Activated T-helper 9 cell treated with anti-CD3 and anti-CD28 coated beads, Interleukin-2, amount 50 U/mL, for 16 hours (primary cell): ENCODE measurements at places on chromosomes 5 and 9.
A peak's percentile ranks its signal among the peaks of the same experiment; 100 is the strongest.

DNA sequence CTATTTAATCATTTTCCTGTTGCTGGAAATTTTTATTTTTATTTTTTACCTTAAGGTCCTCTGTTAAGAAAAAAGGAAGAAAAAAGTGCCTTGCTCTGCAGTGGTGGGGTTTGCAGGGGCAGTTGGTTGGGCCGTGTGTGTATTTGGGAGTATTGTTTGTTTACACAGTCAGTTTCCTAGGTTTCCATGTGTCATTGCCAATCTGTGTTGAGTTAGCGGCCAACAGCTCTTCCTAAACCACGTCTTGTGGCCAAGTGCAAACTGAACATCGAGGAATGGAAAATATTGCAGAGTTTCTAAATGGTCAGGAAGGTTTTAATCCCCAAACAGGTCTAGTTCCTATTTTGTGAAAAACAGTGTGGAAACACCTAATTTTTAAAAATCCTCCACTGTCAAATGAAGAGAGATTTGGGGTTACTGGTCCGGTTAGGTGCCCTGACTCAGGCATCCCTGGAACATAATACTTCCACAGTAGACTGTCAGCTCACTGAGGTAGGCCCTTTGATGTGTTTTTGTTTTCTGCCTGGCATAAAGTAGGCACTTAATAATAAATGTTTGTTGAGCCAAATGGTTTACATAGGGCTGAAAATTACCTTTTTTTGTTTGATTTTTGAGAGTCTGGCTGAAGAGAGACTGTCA lies 37.0 kb downstream of the MAMDC2 start:
- no peak for DNase-seq

DNA sequence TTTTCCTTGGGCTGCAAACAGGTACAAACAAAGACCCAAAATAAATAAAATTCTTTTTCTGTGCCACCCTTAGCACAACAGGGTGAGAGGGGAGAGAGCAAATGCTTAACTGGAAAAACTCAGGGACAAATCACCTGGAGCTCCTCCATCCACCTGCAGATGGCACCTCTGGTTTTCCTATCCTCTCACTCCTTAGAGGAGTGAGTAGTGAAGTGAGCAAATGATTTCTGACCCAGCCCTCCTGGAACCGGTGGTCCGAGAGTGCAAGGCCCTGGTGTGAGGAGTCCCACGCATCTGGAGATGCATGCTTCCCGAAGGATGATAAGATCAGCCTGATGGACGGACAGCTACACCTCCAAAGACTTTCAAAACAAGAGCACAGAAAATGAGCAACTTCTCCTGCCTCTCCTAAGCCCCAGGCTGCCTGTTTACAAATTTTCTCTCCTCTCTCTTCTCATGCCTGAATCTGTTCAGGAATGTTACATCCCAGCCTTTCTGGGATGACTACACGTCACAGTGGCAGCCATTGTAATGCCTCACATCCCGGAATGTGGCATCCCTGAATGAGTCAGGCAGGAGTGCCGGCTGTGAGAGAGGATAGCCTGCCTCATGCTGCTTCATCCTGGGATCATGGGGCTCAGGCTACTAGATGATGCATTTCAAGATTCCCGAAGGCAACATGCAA lies 86.4 kb downstream of the ADRB2 start:
- DNase-seq: no peak

DNA sequence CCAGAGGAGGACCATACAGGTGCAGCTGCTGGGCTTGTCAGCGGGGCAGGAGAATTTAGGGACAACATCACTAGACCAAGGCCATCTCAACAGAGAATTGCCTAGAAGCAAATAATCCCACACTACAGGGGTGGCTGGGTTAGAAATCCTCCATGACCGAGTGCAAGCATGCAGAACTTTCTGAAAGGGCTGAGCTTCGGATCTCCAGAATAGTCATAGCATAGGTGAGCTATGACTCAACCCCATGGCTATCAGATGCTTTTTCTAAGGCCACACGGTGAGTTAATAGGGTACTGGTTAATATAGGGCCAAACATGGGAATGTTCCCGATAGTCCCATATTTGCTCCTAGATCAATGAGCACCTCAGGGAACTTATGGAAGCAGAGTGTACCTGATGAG lies 4.2 kb downstream of the KCNIP1 start:
- DNase-seq: no peak

GRCh38 chr9:33649463-33649862 lies 125.4 kb downstream of the ANKRD18B start:
- DNase-seq: no peak

GRCh38 chr5:59036274-59036961 lies 453.5 kb downstream of the RAB3C start:
- DNase-seq: peak; percentile 19

GRCh38 chr9:5608298-5609225 lies 20.3 kb upstream of the RIC1 start:
- no peak for DNase-seq

DNA sequence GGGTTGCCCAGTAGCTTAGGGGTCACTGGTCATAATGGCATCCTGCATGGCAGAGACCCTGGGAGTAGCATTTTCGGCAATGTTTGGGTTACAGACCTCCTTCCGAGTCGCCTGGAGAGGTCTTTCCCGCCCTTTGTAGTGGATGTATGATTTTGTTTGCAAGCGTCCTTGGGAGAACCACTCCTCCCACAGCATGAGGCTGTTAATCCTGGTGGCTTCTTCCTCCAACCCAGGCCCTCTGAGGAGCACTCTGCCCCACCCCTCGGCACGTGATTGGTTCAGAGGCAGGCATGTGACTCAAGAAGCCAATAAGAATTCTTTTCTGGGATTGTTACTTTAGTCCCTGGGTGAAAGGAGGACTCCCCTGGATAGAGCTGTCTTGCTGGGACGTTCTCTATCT lies 30.2 kb upstream of the GRHPR start:
- DNase-seq: no peak

DNA sequence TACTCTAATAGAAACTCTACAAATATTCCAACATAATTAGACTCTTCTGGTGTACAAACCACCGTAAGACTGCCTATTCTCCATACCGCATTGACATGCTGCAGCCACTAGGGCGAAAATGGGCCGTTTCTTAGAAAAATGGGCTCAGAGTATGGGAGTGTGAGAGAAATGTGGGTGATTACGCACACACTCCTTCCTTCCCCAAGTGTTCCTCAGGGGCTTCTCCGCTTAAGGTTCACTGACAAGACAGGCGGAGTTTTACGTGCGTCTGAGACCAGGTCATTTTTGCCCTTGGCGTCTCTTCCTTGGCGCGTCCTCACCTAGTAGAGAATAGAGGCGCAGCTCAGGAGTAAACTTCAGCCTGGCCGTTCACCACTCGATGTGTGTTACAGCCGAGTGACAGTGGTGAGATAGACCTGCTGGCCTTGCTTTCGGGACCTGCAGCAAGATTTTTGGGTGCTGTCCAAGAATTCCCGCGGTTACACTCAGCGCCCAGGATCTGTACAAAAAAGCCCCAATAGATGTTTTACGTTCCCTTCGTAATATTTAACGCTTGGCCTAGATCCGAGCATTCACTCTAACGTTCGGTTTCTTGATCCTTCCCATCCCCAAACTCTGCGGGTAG lies 1.8 kb upstream of the NTRK2 start:
- no peak for DNase-seq

GRCh38 chr9:110486218-110486617 lies 93.3 kb downstream of the SVEP1 start:
- DNase-seq: no peak

- no peak for DNase-seq
Observed at GRCh38 chr9:6763244-6763643, 5.5 kb downstream of the KDM4C start.

- DNase-seq: no peak
Observed at GRCh38 chr5:56064984-56065383, 70.2 kb upstream of the IL6ST start.

DNA sequence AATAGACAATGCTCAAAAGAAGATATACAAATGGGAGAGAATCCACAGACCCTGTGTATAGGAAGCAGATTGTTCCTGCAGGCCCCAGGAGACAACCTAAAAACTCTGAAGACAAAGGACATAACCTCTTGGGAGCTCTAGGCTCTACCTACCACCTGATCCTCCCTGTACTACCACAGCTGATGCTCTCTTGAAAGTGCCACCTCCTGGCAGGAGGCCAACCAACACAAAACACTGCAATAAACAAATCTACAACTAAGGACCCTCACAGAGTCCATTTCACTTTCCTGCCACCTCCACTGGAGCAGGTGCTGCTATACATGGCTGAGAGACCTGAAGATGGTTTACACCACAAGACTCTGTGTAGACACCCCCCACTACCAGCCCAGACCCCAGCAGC lies 49.0 kb downstream of the STARD4 start:
- DNase-seq: no peak

GRCh38 chr5:102600964-102601363 lies 102.2 kb upstream of the SLCO6A1 start:
- no peak for DNase-seq

DNA sequence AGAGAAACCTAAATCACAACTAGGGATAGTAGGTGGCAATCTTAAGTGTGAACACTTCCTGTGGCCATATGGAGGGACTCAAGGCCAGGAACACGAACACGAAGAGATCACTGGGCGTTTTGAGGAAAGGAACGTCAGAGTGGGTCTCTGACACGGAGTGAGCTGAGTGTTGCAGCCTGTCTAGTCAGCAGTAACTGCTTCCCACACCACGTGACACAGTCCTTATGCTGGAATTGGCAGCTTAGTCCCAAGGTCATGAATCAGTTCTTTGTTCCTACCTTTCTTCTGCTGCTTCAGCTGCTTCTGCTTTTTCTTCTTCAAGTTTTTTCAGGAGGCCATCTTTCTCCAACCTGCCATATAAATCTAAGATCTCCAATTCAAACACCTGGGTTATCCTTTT lies 18.2 kb downstream of the SPACA9 start:
- DNase-seq: no peak

- DNase-seq: no peak
Observed at GRCh38 chr9:123426406-123426805, 70.4 kb downstream of the CRB2 start.

DNA sequence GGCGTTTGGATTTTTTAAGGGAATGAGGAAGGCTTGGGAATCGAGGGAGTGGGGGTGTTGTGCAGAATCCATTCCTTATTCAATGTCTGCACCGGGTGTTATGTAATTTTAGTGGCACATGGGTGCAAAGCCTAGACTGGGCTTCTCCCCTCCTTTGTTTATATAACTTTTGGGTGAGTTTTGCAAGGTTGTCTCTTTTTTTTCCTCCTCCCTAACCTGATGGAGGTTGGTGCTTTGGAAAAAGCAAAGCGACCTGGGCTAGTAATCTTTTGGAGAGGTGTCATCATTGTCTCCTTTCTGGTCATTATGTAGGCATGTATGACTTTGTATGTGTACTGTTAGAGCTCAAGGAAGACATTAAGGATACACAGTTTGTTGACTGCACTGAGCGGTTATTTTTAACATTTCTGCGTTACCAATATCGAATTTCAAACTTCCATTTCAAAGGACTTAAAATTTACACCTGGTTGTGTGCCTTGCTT lies 3.1 kb downstream of the SMARCA2 start:
- DNase-seq: no peak

DNA sequence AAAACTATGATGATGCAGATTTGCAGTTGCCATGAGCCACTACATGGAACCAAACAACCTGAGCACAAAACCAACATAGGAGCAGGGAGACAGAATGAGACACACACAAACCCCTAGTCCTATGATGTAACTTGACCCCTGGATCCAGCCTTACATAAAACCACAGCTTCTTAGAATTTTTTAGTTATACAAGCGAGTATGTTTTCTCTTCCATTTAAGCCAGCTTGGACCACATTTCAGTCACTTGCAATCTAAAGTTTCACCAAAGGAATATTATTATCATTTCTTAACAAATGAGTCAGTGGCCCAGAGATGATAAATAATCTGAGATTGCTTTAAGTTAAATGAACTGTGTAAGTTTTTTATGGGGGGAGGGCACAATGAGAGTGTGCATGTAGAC lies 6.8 kb downstream of the SPOCK1 start:
- no peak for DNase-seq

DNA sequence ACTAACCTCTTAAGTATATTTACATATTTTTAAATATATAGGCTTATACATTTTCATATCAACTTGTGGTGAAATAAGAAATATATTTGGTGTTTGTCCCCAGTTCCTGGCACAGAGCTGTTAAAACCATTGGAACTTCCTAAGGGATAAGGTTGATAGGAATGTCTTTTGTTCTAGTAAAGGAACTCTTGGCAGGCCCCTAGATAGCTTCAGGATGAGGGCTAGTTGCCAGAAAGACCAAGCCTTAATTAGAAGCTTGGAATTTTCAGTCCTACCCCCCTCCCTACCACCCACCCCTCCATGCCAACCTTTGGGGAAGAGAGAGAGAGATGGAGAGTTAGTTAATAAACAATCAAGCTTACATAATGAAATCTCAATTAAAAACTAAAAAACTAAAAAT lies 638.6 kb upstream of the ACO1 start:
- no peak for DNase-seq

- no peak for DNase-seq
Observed at GRCh38 chr9:105329719-105330062, 85.2 kb downstream of the SLC44A1 start.

DNA sequence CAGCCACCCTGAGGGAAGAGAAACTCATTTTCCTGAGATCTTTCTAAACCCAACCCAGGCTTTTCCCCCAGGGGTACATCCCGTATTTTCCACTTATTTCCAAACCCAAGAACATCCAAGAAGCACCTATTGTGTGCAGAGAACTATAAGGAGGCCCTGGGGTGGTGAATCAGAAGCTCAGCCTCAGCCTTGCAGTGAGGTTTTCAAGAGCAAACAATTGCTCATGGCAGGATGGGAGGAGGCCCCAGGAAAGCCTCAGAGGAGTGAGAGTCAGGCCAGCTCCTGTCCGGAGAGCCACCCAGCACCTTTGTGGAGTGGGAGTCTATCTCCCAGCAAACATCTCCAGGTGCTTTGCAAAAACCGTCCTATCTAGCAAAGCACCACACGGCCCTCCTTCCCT lies 19.2 kb downstream of the NIPAL4 start:
- DNase-seq: no peak

- DNase-seq: no peak
Observed at GRCh38 chr9:106954558-106954957, 91.6 kb downstream of the ZNF462 start.

GRCh38 chr5:157859227-157859575 lies 256 bp upstream of the CLINT1 start:
- DNase-seq: no peak

- no peak for DNase-seq
Observed at GRCh38 chr9:88477300-88477751, 57.7 kb upstream of the NXNL2 start.
